ENCODE measurements at places on chromosomes 6 and 20. TPM values are rescaled to one million over a fixed set of nuclear protein-coding genes. Genes with fewer than 3 reads are reported as not detected.

The KCNG1 gene
- not detected for total RNA-seq

The PDE10A gene
- total RNA-seq: not detected

The KHDRBS2 gene
- not detected for total RNA-seq

The TMEM242 gene
- total RNA-seq: 13.8 TPM

The ZNF337 gene
- total RNA-seq: 21.5 TPM

The NKX2-4 gene
- total RNA-seq: not detected

The PPP1R18 gene
- 24.1 TPM for total RNA-seq

The SLC24A3 gene
- not detected for total RNA-seq

The BNIP5 gene
- not detected for total RNA-seq

The MTFR2 gene
- 1.3 TPM for total RNA-seq

- DNase-seq: no peak
These were observed 59.0 kb upstream of the FAM184A start for GRCh38 chr6:119137194-119138072.

DNA sequence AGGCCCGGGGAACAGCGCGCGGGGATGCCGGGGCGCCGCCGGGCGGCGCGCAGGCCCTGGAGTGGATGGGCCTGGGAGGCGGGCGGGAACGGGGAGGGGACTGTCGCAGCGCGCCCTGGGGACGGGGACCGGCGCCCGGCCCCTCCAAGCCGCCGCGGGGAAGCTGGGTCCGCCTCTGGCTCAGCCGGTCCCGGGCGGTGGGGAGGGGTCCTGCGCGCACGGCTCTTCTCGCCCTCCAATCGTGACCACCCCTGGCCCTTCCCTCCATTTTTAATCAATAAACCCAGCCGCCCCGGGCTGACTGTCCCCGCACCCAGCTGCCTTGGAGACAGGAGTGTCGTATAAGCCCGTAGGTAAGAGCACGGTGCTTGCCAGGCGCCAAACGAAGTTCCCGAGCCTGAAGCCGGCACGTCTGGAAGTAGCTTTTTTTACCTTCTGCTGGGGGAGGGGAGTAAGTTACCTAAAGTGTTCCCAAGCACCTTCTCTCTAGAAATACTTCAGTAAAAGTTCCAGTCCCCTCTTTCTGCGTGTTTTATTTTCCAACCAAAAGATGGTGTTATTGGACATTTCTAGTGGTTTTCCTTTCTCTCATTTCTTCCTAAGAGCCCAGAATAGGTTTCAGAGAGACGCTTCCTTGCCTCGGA lies 780 bp upstream of the TAF4 start:
- DNase-seq: no peak

DNA sequence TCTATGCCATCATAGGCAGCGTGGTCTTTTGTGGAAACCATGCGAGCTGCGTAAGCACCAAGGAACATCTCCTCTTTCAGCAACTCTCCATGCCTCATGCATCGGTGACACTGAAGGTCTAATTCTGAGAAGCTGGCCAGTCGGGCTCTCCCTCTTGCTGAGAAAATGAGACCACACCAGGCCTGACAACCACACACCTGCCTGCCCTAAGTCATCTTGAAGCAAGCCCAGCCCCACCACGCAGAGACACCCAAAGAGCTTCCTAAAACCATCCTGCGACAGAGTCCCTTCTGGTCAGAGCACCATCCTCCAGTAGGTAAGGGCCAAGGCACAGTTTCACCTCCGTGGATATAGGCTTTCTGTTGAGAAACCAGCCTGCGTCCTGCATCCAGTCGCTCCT lies 26.6 kb downstream of the PREX1 start:
- DNase-seq: no peak

DNA sequence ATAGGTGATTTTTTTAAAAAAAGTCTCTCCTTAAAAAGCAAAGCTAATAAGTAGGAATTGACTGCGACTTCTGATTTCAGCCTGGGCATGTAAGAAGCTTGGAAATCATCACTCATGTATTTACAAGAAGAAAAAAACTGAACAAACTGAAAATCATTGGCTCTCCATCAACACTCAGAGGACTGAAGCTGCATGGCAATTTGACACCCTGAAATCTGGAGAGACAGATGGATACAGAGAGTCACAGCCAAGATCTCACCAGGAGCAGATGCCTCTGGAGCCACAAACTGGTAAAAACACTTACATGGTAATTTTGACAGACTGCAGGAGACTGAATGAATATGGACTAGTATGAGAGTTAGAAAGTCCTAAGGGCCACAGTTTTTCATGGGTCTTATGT lies 191.2 kb upstream of the TCF21 start:
- DNase-seq: no peak

GRCh38 chr6:68279793-68280557 lies 355.1 kb upstream of the ADGRB3 start:
- DNase-seq: no peak

GRCh38 chr6:3031857-3032640 lies 32.4 kb downstream of the NQO2 start:
- no peak for DNase-seq

- DNase-seq: no peak
These were observed 96.2 kb downstream of the SLC22A23 start for GRCh38 chr6:3360727-3361045.

- no peak for DNase-seq
These were observed 171.3 kb downstream of the ANKRD60 start for GRCh38 chr20:58056921-58057686.

- no peak for DNase-seq
These were observed 30.6 kb downstream of the ADGRF4 start for GRCh38 chr6:47729019-47729418.

DNA sequence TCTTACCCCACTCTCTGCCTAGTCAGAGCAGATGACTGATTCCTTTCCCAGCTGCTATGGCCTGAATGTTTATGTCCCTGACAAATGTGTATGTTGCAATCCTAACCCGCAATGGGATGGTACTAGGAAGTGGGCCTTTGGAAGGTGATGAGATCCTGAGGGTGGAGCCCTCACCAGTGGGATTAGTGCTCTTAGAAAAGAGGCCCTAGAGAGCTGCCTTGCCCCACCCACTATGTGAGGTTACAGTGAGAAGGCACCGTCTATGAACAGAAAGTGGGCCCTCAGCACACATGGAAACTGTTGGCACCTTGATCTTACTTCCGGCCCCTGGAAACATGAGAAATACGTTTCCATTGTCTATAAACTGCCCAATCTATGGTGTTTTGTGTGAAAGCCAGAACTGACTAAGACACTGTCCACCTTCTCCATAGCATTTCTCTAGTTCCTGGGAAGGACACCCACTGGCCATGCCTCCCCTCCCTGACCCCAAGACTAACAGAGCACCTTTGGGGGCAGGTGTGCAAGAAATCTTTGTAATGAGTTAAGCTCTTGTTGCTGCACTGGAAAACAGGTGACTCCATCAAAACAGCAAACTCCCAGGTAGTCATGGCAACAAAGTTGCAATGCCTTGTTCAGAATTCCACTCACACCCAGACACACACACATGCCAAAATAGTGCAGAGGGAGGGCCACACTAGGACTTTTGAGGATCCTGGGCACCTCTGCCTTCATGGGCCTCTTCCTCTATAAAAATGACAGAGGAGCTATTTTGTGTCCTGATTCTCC lies 16.2 kb downstream of the GABRR2 start:
- DNase-seq: no peak

DNA sequence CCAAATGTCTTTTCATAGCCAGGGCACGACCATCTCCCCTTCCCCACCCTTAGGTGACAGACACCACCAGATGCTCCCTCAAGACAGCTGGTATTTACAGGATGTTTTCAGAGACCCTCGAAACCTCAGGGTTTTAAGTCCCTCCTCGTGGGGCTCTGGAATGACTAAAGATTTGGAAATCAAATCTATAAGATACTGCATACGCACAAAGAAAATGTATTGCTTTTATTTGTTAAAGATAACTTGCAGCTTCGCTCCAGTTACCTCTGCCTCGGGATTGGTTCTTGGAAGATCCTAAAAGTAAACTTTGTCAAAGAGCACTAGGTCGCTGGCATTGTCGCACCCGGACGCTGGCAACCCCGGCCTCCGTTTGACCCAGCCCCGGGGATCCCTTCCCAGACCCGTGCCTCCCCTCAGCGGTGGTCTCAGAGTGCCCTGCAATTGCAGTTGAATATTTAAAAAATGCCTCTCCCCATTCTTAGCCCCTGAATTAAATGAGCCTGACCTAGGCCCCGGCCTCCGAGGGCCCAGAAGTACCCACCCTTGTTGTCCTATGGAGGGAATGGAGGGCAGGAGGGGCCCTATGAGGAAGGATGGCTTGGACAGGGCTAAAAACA lies 7.1 kb downstream of the PAX1 start:
- DNase-seq: no peak
